ENCODE measurements at places on chromosomes 2 and 18.
A peak's percentile ranks its signal among the peaks of the same experiment; 100 is the strongest.

DNA sequence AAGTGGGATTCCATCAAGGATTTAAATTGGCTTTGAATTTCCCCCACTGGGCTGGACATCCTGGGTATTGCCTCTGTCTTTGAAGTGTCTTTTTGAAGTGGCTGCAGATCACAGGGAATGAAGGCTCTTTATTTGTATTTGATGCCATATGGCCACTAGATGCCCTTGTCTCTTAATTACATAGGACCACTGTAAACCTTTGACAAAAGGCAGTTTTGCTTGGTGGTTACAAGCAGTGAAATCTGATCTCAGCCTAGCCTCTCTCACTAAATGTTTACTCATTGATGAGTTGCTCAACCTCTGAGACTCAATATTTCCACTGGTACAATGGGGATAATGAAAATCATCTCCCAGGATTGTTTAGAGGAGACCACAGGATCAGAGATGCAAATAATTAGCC lies 102.2 kb downstream of the INSIG2 start:
- DNase-seq, result no peak

DNA sequence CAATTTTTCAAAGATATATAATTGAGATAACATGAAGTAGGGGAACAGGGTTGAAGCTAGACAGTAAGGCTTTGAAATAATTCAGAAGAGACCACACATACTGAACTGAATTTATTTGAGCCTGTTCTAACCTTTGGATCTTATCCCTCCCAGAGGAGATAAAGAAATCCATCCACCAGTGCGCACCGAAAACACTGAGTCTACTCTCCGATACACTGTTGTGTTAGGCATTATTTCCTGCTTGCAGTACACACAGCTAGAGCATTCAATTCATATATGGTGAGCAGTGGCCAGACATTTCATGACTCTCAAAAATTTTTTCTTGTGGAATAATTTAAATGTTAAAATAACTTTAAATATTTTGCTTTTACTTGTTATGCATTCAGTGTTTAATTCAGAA lies 342.7 kb downstream of the GPD2 start:
- DNase-seq, result no peak

GRCh38 chr2:159225025-159226016 lies 61.2 kb downstream of the WDSUB1 start:
- DNase-seq, result no peak

GRCh38 chr2:133326652-133327397 lies 241.4 kb downstream of the NCKAP5 start:
- peak; percentile 41 for DNase-seq

- DNase-seq, result peak; percentile 41
Observed at GRCh38 chr2:31411771-31412170, 2.8 kb downstream of the XDH start.

GRCh38 chr2:170465241-170465640 lies 249.9 kb upstream of the SP5 start:
- DNase-seq, result no peak

DNA sequence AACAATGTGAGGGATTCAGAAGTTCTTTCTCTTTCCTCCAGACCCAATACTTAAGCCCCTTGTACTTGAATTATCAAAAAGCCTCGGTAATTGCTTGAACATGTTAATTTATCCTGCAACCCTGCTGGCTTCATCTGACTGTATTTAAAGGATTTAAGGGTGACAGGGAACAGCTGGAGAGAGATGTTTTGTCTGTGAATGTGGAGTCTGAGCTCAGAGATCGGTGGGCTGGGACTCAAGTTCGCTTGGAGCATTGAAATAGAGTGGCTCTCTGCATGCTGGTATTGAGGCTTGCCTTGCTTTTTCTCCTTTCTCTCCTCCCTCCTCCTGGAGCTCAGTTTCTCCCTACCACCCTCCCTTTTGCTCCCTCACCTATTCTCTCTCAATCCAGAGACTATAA lies 73.6 kb downstream of the BOD1L2 start:
- DNase-seq, result no peak

- DNase-seq, result no peak
Observed at GRCh38 chr2:230866756-230867523, 2.2 kb downstream of the ITM2C start.

DNA sequence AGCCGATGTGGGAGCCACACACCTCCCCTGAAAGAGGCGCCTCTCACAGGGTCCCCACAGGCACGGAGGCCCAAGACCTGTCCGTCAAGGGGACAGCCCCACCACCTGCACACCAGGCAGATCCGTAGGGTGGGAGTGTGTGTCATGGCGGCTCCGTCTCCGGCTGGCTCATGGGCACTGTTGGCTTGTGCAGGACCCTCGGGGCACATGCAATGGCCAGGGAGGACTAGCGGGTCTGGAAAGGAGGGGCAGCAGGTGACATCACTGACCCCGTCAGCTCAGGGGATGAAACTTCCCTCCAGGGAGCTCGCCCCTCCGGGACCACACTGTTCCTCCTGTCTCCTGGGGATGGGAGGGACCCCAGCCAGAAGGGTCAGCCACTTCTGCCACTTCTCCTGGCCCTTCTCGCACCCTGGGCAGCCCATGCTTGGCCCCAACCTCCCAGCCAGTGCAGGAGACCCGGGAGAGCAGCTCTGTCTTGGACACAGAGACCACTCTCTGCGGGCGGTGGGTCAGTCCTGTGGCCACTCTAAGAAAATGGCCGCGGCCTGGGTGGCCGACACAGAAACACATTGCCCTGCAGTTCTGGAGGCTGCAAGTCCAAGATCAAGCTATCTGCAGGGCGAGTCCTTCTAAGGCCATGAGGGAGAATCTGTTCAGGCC lies 75.1 kb upstream of the TWIST2 start:
- no peak for DNase-seq

DNA sequence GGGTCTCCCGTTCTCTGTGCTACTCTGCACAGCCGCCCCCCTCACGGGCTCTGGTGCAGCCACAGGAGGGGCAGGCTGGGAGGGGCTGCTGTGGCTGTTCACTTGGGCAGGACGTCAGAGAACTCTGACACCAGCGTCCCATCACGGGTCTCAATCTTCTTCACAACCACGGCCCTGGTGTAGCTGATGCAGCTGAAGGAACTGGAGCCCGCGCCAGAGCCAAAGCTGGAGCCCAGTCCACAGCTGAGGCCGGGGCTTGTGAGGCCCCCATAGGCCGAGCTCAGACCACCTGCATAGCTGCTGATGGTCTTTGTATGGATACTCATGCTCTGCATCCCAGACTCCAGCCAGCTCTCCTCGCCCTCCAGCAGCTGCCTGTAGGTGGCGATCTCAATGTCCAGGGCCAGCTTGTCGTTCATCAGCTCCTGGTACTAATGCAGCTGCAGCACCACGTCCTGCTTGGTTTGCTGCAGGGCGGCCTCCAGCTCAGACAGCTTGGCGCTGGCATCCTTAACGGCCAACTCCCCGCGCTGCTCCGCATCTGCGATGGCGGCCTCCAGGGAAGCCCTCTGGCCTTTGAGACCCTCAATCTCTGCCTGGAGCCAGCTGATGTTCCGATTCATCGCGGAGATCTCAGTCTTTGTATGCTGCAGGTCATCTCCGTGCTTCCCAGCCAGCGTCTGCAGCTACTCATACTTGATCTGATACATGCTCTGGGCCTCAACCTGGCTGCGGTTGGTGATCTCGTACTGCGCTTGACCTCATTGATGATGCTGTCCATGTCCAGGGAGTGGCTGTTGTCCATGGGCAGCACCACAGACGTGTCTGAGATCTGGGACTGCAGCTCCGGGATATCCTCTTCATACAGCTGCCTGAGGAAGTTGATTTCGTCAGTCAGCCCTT lies 7.4 kb upstream of the DUSP19 start:
- DNase-seq, result no peak

DNA sequence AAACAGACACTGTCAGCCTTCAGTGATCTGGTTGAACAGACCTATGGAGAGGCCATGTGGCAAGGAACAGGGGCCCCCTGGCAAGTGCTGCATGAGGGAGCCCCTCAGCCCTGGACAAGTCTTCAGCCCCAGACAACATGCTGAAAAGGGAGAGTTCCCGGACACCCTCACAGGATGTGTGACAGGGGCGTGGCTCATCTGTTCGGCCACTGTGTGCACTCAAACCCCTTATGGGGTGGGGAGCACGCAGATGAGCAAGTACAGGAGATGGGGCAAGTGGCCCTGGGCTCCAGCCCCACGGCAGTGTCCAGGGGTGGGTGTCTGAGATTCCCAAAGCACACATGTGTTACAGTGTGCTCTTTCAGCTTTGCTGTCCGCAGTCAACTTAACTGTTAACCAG lies 35.4 kb upstream of the MPPE1 start:
- DNase-seq, result no peak

GRCh38 chr2:67399831-67400489 lies 2.8 kb downstream of the ETAA1 start:
- peak; percentile 55 for DNase-seq

- no peak for DNase-seq
Observed at GRCh38 chr2:107027205-107027604, 141.2 kb upstream of the ST6GAL2 start.

DNA sequence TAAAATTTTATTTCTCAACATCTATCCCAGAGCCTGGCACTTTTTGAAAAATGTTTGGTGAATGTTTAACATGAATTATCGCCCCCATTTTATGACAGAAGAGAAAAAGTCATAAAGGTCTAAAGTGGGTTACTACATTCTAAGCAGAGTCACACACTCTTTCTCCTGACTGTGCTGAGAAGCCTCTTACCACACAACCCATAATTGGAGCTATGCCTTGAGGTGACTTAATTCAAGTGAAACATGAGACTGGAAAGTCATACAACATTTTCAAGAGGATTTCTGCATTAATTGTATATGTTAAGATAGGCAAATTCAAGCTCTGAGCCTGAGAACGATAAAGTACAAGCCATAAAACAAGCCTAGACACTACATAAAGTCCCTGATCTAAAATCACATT lies 3.1 kb upstream of the DSEL start:
- DNase-seq, result no peak

- no peak for DNase-seq
Observed at GRCh38 chr2:172375251-172375650, 52.1 kb upstream of the ITGA6 start.
